Astrocyte of the hippocampus (primary cell): ENCODE measurements at places on chromosomes 3 and 15.
A peak's percentile ranks its signal among the peaks of the same experiment; 100 is the strongest.

DNA sequence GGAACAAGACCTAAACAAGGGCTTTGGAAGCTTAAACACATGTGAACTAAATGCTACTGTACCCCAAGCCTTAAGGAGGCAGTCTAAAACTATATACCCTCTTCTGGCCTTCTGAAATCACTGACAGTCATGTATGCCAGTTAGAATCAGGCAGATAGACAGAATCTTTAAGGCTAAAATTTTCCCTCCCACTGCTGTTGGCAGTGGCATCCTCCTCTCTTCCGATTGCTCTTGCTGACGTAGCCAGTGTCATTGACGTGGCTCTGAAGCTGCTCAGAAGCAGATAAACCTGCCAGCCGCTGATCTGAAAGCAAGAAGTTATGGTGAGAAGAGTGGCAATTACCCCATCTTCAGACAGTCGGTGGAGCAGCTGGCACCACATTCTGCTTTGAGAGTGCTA, 3.3 kb downstream of the RYR3 start:
- no peak for DNase-seq

DNA sequence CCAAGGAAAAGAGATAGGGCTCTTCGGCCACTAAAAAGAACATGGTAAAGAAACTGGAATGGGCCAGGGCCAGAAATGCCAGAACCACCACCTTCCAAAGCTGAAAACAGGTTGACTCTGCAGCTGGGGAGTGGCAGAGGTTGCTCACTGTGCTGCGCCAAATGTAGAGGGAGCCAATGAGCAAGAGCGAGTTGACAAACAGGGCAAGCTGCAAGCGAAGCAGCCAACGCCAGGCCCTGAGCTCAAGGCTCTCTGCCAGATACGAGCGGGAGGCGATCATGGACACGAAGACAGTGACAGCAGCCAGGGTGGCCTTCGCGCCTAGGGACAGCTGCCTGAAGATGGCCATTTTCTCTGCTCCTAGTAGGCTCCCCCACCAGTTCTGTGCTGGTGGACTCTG, 3.1 kb downstream of the GLB1 start:
- DNase-seq: no peak

- no peak for DNase-seq
Observed at GRCh38 chr3:151407928-151408327, 23.4 kb upstream of the P2RY12 start.

GRCh38 chr15:64640146-64640871, 135.1 kb downstream of the RBPMS2 start:
- DNase-seq: no peak

DNA sequence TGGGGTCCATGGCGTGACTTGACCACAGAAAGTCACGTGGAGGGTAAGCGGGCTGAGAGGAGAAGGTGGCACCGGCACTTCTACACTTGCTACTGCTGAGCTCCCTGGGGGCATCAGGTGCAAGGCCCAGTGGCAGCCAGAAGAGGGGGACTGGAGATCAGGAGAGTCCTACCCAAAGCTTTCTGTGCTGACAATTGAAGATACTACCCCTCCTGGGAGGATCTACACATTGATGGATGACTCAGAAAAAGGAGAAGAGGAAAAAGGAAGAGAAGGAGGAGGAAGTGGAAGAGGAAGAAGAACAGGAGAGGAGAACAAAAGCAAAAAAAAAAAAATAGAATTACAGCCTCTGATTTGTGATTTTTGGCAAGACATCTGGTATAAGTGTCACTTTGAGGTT, 41.2 kb downstream of the MYO5C start:
- DNase-seq: no peak

- DNase-seq: peak; percentile 64
Observed at GRCh38 chr3:177904621-177905020, 631.6 kb upstream of the KCNMB2 start.

- peak; percentile 93 for DNase-seq
Observed at GRCh38 chr3:146160321-146160963, 542 bp downstream of the PLOD2 start.
